Vagina (tissue), 2 donors: ENCODE measurements at places on chromosomes 4 and X. TPM values are rescaled to one million over a fixed set of nuclear protein-coding genes. Genes with fewer than 3 reads are reported as not detected.

Gene ESX1
- total RNA-seq: not detected

Gene MAGEA1
- total RNA-seq: not detected

Gene GRXCR1
- not detected for total RNA-seq

Gene EDA
- total RNA-seq: 6.1 TPM

Gene MAOA
- 102 TPM for total RNA-seq

Gene HSFX1
- total RNA-seq: 1.2 TPM

Gene MID2
- 25.5 TPM for total RNA-seq

DNA sequence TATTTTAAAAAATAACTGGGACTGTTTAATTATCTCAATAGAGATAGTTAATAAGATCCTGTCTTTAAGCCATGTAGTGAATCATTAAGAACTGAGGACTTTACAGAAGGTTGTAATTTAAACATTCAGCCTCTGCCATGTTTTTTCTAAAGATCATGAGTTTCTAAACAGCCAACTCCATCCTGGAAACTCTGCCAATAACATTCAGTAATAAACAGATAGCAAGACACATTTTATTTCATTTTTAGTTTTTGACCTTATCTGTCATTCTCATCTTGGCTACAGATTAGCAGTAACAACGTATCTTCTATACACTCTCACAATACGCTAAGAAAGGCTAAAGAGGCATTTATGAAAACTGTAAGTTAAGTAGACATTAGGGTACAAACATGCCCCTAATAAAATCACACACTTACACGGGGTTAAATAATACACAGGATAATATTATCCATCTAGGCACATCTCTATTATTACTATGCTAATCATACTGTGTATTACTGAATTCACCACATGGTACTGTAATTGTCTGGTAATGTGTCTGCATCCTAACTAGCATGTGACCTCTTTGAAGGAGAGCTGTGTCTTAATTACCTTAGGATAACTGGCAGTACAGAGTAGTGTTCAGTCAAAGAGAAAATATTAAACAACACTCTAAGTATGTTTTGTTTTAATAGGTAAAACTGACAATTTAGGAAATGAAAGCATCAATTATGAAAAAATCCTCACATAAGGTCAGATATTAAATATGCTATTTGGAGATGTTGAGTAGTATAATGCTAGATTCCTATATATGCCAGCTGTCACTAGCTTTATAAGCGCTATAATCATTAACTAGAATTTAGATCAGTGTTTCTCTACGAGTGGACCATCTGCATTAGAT lies 122.4 kb upstream of the NAP1L5 start:
- H3K36me3 ChIP-seq: no peaks in the 10 kb centered on the region
- peak overlapping the region; percentile 95 for H3K27ac ChIP-seq
- DNase-seq: no peak
- H3K27me3 ChIP-seq: no peaks in the 10 kb centered on the region
- peak overlapping the region; percentile 56 for H3K4me3 ChIP-seq

DNA sequence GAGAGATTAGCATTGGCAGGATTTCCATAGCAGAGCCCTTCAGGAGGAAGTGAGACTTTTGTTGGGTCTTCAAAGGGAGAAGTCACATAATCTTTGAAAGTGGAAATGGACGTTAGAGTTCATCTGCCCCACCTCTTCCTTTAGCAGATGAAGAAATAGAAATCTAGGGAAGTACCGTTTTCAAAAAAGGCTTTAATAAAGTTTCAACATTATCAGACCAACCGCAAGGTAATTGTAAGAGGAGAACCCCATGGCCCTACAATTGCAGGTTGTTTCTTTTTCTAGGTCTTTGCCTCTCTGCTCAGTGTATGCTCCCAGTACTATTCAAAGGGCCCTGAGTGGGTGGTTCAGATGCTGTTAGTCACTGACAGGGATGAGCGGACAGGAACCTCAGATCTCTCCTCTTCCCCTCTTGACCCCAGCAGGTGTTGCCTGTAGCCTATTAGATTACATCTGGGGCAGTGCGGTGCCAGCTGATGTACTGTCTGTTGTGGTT lies 48.6 kb upstream of the AP1S2 start:
- no peaks in the 10 kb centered on the region for H3K4me1 ChIP-seq
- H3K27me3 ChIP-seq: no peaks in the 10 kb centered on the region
- DNase-seq: no peak
- H3K36me3 ChIP-seq: no peaks in the 10 kb centered on the region
- H3K4me3 ChIP-seq: no peak overlapping the region
- H3K27ac ChIP-seq: no peak overlapping the region

DNA sequence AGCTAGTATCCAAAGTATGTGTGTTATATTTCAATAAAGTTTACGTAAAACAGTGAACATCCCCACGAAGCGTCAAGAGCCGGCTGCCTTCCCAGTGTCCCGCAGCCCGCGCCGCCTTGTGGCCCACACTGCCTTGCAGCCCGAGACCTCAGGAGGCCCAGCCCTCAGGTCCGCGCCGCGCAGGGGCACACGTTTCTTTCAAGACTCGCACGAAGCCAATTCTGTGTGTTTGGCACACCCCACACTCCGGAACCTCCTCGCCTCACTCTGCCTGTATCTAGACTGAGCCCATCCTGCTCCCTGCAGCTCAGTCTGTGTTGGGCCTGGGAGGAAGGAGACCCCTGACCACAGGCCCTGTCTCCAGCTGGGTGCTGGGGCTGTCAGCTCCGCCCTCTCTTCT lies 5.8 kb downstream of the LRPAP1 start:
- no peak overlapping the region for H3K27ac ChIP-seq
- H3K27me3 ChIP-seq: no peaks in the 10 kb centered on the region
- H3K4me3 ChIP-seq: no peak overlapping the region
- DNase-seq: no peak
- H3K4me1 ChIP-seq: peaks cover 23% of the 10 kb centered on the region

DNA sequence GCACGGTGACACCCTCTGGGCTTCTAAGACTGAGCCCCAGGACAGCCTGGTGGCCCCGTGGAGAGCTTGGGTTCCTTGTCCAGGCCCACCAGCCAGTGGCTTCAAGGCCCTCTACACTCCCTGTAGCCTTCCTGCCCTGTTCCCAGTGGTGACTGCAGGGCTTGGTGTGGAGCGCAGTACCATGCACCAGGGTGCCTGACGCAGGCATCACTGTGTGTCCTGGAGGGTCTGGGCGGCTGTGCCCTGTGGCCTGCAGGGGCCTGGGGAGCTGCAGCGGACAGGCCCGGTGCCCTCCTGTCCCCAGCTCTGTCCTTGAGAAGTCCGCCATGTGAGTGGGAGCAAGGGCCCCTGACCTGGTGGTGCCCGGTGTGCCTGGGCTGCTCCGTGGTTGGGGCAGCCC lies 4.3 kb downstream of the FGFRL1 start:
- no peaks in the 10 kb centered on the region for H3K27me3 ChIP-seq
- H3K36me3 ChIP-seq: no peaks in the 10 kb centered on the region
- no peak for DNase-seq
- H3K4me1 ChIP-seq: peaks cover 12% of the 10 kb centered on the region

DNA sequence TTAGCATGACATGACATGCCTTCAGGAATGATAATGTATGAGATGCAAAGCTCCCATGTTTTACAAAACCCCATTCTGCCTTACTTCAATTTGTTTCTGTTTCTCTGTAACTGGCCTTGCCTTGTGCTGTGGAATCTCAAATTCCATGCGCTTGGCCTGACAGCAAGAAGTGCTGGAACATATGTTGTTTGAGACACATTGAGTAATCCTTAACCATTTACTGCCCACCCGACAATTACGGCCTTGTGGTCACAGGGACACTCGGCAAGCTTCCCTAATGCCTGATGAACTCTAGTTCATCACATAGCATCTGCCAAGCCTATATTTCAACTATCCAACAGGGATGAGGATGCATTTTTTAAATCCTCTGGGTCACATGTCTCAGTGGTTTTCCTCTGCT lies 226.4 kb upstream of the CASK start:
- DNase-seq: no peak
- H3K4me1 ChIP-seq: no peaks in the 10 kb centered on the region
- no peak overlapping the region for H3K27ac ChIP-seq
- H3K4me3 ChIP-seq: no peak overlapping the region
- H3K27me3 ChIP-seq: no peaks in the 10 kb centered on the region

DNA sequence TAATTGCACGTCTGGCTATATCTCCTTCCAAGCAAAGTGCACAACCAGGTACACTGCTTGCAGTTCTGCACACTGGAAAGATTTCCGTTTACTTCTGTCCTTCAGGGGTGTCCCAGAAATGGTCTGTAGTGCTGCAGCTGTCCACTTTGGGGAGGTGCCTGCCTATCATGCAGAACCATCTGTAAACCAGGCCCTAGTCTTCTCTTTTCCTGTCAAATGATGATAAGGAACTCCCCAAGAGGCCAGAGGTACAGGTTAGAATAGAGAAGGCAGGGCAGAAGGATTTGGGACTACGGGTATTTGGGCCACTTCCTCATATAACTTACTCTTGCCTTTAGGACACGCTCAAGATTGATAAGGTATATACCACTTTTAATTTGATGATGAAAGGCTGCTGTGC lies 746.9 kb downstream of the FAT4 start:
- no peaks in the 10 kb centered on the region for H3K4me1 ChIP-seq
- no peak overlapping the region for H3K4me3 ChIP-seq
- H3K36me3 ChIP-seq: no peaks in the 10 kb centered on the region
- no peak overlapping the region for H3K27ac ChIP-seq

DNA sequence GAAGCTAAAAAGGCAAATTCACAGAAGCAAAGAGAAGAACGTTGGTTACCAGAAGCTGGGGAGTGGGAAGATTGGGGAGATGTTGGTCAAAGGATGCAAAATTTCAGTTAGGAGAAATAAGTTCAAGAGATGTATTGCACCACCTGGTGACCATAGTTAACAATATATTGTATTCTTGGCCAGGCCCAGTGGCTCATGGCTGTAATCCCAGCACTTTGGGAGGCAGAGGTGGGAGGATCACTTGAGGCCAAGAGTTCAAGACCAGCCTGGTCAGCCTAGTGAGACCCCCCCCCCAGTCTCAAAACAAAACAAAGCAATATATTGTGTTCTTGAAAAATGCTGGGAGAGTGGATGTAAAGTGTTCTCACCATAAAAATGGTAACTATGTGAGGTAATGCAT lies 67.9 kb downstream of the TAB3 start:
- no peaks in the 10 kb centered on the region for H3K27me3 ChIP-seq
- H3K4me3 ChIP-seq: no peak overlapping the region
- no peak overlapping the region for H3K27ac ChIP-seq
- no peaks in the 10 kb centered on the region for H3K36me3 ChIP-seq
- no peaks in the 10 kb centered on the region for H3K4me1 ChIP-seq
- DNase-seq: no peak

GRCh38 chr4:98566361-98567008 lies 91.9 kb downstream of the TSPAN5 start:
- H3K27me3 ChIP-seq: no peaks in the 10 kb centered on the region
- no peak for DNase-seq
- peaks cover 17% of the 10 kb centered on the region for H3K4me1 ChIP-seq

DNA sequence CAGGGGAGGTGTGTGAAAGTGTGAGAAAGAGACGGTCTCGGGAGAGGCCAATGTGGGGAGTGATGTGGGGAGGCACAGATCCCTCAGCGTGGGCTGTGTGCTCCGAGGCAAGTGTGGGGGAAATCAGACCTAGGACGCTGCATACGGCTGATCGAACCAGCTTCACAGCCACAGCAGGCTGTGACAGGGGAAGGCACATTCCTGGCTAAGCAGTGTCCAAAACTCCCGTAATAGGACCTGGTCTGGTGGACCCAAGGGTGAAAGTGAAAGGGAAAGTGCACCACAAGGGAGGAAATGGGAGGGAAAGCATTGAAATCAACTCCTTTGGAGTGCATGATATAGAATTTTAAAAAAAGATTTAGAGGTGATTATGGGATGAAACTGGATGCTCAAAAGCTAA lies 10.9 kb upstream of the RHOXF2 start:
- H3K4me3 ChIP-seq: no peak overlapping the region
- H3K36me3 ChIP-seq: no peaks in the 10 kb centered on the region
- H3K4me1 ChIP-seq: no peaks in the 10 kb centered on the region
- H3K27ac ChIP-seq: no peak overlapping the region
- H3K27me3 ChIP-seq: no peaks in the 10 kb centered on the region
- no peak for DNase-seq

GRCh38 chrX:109943740-109944092 lies 59.2 kb upstream of the TMEM164 start:
- H3K27me3 ChIP-seq: no peaks in the 10 kb centered on the region
- no peak for DNase-seq
- H3K27ac ChIP-seq: no peak overlapping the region
- H3K4me3 ChIP-seq: no peak overlapping the region
- H3K36me3 ChIP-seq: no peaks in the 10 kb centered on the region
- H3K4me1 ChIP-seq: no peaks in the 10 kb centered on the region

GRCh38 chrX:37787423-37787869 lies 7.6 kb downstream of the CYBB start:
- no peak for DNase-seq
- no peaks in the 10 kb centered on the region for H3K36me3 ChIP-seq
- no peaks in the 10 kb centered on the region for H3K27me3 ChIP-seq
- H3K4me3 ChIP-seq: no peak overlapping the region
- H3K27ac ChIP-seq: no peak overlapping the region

DNA sequence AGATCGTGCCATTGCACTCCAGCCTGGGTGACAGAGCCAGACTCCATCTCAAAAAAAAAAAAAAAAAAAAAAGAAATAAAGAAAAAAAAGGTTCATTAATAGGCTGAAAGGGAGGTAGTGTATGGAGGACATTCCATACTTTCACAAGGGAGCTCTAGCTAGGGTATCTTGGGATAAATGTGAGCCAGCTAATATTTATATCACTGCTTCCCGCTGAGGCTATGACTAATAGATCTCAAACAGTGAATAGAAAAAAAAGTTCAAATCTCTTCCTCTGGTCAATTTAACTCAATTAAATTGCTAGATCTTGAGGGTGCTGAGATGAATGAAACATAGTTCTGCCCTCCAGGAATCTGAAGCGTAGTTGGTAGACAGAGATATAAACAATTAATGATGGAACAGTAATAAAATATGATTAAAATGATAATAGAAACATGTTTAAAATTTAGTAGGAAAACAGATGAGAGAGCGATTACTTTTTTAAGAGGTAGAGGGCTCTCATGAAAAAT lies 55.7 kb upstream of the SHISA3 start:
- H3K27ac ChIP-seq: no peak overlapping the region
- DNase-seq: no peak
- no peaks in the 10 kb centered on the region for H3K27me3 ChIP-seq
- no peaks in the 10 kb centered on the region for H3K36me3 ChIP-seq
- no peaks in the 10 kb centered on the region for H3K4me1 ChIP-seq

DNA sequence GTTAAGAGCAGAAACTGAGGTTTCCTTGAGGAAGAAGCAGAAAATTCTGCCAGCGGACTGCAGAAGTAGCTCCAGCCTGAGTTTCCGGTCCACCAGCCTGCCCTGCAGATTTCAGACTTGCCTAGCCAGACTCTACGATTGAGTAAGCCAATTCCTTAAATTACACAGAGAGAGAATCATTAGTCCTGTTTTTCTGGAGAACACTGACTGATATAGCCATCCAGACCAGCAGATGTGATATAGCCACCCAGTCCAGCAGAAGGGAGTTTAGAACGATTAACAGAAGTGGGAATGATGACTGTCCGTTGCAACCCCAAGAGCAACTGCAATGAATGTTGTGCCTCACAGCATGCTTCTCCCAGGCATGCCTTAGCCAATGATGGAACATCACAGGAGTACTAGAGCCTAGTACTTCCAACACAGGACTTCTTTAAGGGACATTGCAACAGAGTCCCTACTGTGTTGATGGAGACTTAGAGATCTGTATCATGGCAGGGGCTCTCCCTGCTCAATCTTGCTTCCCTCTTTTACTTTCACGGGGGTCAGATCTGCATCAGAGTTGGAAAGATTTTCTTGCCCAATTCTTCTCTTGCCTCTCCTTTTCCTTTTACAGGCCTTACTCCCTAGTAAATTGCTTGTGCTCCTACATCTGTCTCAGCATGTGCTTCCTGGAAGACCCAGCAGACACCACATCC lies 264.6 kb upstream of the CLNK start:
- no peak for DNase-seq
- no peak overlapping the region for H3K4me3 ChIP-seq
- H3K27me3 ChIP-seq: no peaks in the 10 kb centered on the region
- H3K27ac ChIP-seq: no peak overlapping the region
- no peaks in the 10 kb centered on the region for H3K4me1 ChIP-seq
